ENCODE measurements at places on chromosomes 5 and 9. TPM values are rescaled to one million over a fixed set of nuclear protein-coding genes. Genes with fewer than 3 reads are reported as not detected.

Gene PCDHB5
- total RNA-seq: 1.5 TPM

Gene SLC34A1
- total RNA-seq: not detected

Gene NSG2
- total RNA-seq: not detected

Gene UAP1L1
- total RNA-seq: 11.0 TPM

Gene TMEM252
- total RNA-seq: not detected

Gene CXCL14
- 0.12 TPM for total RNA-seq

Gene ARSK
- 6.3 TPM for total RNA-seq
